ENCODE measurements at places on chromosomes 7 and 10.

- DNase-seq = peak; percentile 16
Measured at GRCh38 chr10:98028168-98028770, 2.2 kb downstream of the CRTAC1 start.

DNA sequence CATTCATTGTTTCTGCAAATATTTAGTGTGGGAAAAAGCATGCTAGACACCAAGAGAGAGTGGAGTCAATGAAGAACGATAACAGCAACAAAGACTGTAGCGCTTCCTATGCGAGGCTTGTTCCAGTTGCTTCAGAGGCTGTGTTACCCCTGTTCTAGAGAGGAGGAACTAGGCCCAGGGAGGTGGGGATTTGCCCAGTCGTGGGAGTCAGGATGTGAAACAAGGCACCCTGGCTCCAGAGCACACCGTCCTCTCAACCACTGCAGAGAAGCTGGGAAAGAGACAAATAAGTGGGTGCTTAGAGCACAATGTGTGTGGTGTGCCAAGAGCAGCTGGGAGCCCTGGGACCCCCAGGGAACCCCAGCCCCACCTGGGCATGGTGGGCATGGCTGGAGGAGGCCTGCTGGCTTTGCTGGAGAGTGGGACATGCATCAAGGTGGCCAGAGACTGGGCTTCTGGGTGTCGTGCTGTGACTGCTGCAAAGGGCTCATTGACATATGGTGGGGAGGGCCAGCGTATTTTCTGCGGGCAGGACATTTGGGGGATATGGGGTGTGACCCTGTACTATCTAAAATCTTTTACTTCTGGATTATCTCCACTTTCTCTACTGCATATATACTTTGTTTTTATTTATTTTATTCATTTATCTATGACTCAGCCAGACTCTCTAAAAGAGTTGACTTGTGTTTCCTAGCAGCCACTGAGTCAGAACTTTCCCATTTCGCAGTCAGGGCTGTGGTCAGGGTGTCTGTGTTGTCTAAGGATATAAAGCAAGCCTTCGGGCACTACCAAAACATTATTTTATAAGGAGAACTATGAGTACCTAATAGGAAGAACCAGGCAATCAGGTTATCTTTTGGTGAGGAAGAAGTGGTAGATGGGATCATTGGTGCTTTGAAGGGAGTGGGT is 95.4 kb downstream of the TCF7L2 start:
- DNase-seq = no peak

DNA sequence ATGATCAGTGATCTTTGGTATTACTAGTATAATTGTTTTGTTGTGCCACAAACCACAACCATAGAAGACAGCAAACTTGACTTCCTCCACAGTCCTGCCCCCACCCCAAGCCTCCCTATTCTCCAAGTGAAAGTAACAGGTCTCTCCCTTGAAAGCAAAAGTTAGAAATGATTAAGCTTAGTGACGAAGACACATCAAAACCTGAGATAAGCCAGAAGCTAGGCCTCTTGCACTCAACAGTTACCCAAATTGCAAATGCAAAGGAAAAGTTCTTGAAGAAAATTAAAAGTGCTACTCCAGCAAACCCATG is 7.5 kb downstream of the SAR1A start:
- DNase-seq = no peak

DNA sequence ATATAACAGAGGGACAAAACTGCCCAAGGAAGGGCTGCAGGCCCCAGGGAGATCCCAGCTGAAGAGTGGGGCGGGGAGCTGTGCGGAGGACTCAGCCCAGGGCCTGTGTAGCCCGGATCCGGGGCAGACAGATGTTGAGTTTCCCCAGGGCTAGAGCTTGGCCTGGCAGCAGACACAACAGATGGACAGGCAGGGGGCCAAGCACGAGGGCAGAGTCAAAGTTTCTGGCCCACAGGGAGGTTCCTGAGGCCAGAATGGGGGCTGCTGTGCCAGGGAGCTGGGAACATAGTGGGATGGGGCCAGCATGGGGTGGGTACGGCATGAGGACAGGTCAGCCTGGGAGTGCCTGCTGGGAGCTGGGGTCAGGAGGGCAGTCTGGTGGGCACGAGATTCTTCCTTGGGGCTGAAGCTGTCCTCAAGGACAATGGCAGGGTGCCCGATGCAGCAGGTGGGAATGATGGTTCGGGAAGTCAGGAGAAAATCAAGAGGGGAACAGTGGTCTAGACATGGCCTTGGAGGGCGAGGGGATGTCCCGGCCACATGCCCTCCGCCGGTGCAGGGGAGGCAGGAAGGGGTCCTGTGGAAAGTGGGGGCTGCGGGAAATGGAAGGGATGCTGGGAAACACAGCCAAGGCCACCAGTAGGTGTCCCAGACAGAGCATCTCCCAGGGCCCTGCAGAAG is 519.1 kb upstream of the FOXK1 start:
- DNase-seq = no peak

DNA sequence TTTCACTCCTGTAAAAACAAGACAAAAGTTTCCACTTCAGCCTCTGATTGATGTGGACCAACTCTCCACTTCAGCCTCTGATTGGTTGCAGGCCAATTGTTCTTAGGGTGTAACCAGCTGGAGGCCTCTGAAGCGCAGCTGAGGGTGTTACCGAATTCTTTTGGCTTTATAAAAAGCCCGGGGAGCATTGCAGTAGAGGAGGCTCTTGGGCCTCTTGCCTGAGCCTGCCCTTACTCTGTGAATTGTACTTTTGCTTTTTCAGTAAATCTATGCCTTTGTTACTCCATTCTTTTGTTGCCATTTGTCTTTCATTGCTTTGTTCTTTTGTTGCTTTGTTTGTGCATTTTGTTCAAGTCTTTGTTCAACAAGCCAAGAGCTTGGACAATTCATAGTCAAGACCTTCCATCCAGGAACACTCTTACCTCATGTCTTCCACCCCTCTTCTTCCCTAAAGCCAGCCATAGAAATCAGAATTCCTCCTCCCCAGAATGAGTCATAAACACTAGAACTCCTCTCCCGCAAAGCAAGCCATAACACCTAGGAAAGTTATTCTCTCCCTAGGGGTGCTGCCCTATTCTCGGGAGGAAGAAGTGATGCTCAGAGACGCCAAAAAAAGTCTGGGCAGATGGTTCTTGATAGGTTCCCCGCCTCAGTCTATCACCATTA is 53.5 kb upstream of the ARMC3 start:
- no peak for DNase-seq

DNA sequence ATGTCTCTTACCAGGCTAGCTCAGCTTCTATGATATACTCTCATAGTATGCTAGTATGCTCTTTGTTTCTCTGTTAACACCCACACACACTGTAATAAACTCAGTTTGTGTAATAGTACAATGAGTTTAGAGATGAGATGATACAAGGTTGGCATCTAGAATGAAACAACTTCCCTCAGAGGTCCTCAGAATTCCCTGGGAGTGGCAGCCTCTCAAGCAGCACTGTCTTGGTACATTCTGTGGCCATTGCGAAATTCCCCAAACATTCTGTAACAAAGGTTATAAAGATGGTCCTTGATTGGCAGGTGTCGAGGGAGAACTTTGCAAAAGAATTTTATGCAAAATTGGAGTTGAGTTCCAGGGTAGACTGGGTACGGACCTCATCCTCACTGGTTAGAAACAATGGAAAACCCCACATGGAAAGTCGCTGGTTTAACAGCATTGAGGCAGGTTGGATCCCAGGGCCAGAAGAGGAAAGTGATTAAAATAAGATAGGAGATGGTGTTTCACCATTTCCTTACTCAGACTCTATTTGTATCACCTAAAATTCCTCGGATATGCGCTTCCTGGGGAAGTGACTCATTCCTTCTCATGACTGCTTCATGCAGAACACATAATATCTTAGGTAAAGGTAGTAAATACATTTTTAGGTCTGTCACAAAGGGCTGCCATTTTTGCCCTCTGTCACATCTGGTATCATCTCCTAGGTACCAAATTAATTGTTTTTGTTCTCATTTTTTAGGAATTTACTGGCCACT is 657.8 kb downstream of the SORCS1 start:
- no peak for DNase-seq

DNA sequence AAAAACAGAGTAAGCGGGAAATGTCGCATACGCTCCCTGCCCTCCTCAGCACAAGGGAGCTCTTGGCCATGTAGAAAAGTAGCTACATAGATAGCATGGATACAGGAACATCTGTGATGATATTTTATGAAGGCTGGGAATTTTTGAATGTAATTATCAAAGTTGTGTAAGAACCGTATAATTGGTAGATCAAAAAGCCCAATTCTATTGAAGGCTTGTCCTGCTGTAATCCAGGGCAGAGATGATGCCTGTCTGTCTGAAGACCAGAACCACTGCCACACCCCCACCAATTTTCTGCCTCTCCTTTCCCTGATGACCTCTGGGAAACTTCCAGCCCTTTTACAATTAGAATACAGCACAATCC is 51.4 kb downstream of the ZRANB1 start:
- no peak for DNase-seq

- DNase-seq = no peak
Measured at GRCh38 chr10:122279725-122280141, 8.6 kb downstream of the BTBD16 start.

DNA sequence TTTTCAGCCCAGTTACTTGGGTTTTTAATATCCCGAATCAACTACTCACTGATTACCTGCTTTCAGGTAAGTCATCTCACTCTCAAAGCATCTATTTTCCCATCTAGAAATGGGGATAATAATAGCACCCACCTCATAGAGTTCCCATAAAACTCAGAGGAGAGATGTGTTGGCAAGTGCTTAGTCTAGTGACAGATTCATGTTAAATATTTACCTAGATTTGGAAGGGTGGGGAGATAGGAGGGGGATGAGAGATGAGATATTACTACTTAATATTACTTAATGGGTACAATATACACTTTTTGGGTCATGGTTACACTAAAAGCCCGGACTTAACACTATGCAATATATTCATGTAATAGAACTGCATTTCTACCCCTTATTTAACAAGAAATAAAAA is 7.0 kb upstream of the A1CF start:
- DNase-seq = no peak

- no peak for DNase-seq
Measured at GRCh38 chr10:125448596-125448995, 234.4 kb downstream of the TEX36 start.

- no peak for DNase-seq
Measured at GRCh38 chr7:142964502-142965246, 2.5 kb upstream of the KEL start.

DNA sequence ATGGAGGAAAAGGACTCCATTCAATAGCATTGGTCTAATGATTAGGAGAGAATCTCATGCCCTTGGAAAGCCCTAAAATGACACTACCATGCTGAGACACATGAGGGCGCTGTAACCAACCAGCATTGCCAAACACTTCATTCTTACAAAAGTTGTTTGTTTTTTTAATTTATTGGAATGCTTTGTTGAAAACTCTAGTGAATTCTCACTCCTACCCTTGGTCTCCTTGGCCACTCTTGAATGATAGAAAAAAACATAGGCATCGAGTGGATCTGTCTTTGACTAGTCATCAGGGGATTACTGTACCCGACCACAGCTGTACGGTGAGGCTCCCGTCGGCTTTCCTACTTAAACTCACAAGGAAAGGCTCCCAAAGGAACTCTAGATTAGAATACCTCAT is 29.3 kb upstream of the ADD3 start:
- peak; percentile 3 for DNase-seq

DNA sequence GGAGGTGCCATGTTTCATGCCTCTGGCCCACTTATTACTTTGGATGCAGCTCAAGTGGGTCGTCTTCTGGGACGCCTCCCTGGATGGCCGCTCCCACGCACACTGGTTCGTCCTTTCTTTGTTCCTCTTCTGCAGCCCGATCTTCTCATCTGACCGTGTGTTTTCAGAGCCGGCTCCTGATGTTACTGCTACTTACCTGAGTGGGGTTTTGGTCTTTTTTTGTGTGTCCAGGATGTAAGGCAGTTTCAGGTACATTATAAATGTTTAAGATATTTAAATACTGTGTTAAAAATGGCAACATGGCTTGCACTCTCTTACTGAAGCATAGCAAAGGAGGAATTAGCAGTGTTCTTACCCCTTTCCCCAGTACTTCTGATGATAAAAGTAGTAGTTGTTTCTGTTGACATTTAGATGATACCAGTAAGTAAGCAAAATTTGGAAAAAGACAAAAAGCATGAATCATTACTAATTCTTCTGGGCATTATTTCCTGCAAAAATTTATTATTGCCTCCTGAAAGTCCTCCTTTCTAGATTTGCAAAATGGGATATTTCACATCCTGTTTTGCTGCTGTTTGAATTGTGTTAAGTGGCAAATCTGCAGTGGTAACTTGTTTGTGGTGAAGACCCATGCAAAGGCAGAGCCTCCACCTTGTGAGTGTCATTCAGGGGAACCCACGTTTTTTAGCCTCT is 59.4 kb downstream of the SHH start:
- no peak for DNase-seq

GRCh38 chr7:103811997-103812396 is 177.5 kb downstream of the RELN start:
- DNase-seq = no peak

DNA sequence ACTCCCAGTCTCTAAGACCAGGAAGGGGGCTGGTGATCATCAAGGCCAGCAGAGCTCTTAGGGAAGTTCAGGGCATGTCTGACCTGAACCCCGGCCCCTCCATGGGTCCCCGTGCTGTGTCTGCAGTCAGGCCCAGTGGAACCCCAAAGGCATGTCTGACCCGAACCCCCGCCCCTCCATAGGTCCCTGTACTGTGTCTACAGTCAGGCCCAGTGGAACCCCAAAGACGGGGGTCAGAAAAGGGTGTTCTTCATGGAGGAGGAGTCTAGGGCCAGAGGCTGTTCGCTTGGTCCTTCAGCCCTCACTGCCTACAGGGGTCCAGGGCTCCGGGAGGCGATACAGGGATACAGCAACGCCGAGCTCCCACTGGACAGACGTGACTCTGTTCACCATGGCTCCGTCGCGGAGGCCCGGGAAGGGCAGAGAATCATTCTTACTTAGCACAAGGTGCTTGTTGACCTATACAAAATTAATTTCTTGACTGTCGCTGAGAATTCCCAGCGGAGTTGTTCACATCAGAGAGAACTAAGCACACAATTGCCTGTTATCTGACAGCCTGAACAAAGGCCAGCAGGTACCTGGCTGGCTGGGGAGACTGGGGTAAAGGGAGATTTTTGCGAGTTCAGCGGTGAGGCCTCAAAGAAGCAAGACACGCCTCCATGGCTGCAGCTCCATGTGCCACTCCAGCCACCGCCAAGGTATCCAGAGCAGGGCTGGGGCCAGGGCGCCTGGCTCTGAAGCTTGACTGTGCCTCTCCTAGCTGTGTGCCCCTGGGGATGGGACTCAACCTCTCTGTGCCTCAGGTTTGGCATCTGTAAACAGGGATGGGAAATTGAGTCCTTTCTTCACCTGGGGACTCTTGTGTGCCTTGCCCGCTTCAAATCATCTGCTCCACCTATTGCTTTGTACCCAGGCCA is 26.8 kb downstream of the EN2 start:
- no peak for DNase-seq

Data from stimulated activated CD8-positive, alpha-beta memory T cell treated with anti-CD3 and anti-CD28 coated beads, Interleukin-12 subunit alpha, Interleukin-12 subunit beta, amount 100 ng/mL, for 4 hours (primary cell).